ENCODE measurements at places on chromosomes 5 and 9.

GRCh38 chr9:72424131-72424530 is 59.1 kb upstream of the ZFAND5 start:
- no peak for DNase-seq

GRCh38 chr9:109013679-109014607 is 644 bp upstream of the CTNNAL1 start:
- no peak for DNase-seq

DNA sequence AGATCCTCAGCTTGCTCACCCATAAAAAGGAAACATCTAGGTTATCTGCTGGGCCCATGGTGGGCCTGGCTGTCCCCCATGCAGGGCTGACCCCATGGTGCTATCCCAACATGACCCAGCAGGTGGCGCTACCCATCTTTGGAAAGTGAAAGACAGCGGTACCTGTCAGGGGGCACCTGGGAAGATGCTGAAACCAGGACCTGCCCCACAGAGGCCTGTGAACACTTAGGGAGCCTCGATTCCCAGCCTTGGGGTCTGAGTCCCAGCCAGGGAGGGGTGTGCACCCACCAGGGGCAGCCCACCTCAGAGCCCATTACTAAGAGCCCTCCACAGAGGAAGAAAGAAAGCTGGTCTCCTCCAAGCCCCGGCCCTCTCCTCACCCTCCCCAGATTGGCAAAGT is 46.6 kb upstream of the IPPK start:
- peak; percentile 62 for DNase-seq

DNA sequence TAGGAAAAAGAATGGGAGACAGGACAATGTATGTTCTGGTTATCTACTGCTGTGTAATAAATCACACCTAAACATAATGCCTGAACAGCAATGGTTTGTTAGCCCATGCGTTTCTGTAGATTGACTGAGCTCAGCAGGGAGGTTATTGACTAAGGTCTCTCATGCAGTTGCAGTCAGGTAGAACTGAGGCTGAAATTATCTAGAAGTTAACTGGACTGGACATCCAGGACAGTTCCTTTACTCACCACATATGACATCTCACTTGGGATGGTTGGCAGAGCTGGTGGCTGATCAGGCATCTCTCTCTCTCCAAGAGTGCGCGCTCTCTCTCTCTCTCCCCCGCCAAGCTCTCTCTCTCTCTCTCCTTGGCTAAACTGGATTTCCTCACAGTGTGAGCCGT is 8.9 kb upstream of the FOXB2 start:
- DNase-seq = no peak

- DNase-seq = no peak
Observed at GRCh38 chr5:66872736-66873331, 276.6 kb downstream of the MAST4 start.

DNA sequence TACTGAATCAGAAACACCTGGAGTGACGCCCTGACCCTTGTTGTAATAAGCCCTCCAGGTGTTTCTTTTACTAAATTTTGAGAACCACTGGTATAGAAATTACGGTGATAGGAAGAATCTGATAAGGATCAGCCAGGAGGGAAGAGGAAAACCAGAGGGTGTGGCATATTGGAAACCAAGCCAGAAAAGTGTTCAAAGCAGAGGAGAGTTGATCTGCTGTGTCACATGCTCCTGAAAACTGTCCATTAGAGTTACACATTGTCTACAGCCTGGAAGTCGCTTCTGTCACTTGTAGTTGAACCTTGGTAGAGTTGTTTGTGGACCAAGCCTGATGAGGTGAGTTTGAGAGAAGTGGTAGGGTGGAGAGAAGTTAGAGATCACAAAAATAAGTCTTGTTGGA is 497.4 kb downstream of the ENC1 start:
- DNase-seq = no peak

- no peak for DNase-seq
Observed at GRCh38 chr5:45648744-45649143, 47.4 kb downstream of the HCN1 start.

- DNase-seq = no peak
Observed at GRCh38 chr5:125197321-125197720, 450.9 kb upstream of the ZNF608 start.

GRCh38 chr5:124631874-124632550 is 114.4 kb downstream of the ZNF608 start:
- DNase-seq = no peak

DNA sequence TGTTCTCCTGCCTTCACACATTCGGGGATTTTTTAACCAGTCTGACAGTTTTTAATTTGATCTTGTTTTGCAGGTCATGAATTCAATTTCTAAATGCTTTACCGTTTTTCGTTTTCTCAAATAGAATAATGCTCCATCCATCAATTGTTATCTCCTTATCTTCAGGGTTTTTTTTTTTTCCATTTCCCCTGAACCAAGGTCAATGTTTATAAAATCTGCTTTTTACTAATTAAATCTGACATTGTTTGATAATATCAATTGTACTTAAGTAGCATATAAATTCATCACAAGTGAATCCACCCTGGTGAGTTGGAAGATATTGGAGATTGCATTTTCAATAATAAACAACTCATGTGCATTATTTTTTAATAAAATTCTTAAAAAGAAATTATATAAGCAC is 2004.6 kb upstream of the WWC1 start:
- DNase-seq = no peak

DNA sequence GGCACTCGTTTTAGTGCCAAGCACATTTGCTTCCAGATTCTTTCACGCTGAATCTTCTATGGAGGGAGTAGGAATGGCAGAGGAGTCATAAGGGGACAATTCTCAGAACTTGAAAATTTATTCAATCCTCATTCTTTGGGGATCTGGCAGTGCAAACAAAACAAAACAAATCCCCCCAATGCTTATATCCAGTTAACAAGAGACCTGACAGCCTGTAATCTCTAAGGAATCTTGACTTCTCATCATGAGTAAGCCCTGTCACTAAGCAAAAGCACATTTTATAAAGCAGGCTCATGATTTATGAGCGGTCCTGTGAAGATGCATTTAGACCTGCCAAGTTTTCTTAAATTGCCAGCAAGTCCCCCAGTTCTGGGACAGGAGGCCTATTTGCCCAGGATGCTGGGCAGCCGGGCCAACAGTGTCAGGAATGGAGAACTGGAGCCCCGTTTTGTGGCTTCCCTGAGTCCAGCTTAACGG is 513.9 kb downstream of the CTNND2 start:
- DNase-seq = no peak

GRCh38 chr5:180718810-180719453 is 20.9 kb downstream of the OR2Y1 start:
- DNase-seq = peak; percentile 6

DNA sequence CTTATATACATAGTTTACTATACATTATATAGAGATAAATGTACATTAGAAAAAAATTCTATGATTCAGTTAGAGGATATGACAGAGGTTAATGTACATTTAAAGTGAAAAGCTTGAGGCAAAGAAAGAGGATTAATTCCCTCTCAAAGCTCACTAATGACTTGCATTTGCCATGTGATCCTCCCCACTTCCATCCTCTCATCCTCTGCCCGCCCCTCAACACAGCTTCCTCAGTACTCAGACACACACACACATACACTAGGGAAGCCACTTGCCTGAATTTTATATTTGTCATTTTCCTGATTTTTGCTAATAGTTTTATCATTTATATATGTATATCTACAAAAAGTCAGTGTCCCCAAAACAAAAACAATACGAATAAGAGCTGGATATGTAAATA is 764.5 kb downstream of the EFNA5 start:
- DNase-seq = no peak

DNA sequence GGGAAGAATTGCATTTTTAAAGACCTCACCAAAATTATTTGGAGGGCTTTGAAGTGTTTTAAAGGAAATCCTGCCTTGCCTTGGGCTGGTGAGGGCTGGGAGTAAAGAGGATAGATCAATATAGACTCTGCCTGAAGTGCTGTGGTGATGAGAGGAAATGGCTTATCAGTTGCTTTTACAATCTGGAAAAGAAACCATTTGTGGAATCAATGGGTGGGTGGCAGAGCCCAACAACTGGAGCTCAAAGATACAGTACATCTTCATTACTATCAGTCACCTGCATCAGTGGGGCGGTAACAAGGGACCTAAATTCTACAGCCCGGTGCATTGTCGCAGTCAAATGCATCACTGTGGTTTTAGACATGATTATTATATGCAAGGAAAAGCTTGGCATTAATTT is 41.5 kb upstream of the HMHB1 start:
- no peak for DNase-seq

DNA sequence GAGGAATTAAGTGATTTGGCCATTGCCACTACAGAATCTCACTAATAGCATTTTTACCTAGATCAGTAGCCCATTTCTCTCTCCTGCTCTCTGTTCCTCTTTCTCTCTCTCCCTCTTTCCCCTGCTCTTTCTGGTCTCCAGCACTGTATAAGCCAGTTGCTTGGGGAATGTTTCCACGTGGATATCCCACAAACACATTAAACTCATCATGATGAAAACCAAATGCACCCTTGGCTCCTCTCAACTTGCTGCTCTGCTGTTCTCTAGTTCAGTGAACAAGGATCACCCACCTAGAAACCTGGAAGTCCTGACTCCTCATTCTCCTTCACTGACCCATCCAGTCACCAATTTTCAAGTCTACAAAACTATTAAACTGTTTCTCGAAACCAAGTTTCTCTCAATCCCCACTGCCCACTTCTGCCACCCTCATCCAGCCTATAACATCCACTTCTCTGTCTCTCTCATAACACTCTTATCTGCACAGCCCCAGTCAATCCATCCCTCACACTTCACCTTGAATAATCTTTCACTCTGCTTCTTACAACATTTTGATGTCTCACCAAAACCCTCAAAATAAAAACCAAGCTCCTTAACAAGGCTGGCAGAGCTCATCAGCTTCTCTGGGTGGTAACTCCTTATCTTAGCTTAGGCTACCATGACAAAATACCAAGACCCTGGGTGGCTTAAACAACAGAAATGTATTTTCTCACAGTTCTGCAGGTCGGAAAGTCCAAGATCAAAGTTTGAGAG is 79.3 kb downstream of the ARL15 start:
- no peak for DNase-seq

DNA sequence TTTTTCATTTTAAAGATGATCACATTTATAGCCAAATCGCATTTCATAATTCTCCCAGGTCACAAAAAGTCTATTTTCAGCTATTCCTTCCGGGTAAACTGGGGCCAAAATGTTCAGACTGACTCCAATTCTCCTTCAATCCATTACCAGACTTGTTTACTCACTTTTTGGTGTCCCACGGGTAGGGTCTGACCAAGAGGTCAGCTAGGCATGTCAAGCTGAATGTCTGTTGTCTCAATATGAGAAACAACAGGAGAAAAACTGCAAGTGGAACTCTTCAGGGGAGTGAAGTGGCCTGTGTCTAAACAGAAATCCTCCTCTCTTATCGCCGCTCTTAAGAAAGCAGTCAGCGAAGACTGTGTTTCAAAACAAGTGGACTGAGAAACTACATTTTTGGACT is 171.3 kb downstream of the APBA1 start:
- no peak for DNase-seq

GRCh38 chr5:1789834-1790471 is 9.7 kb downstream of the MRPL36 start:
- no peak for DNase-seq

- DNase-seq = no peak
Observed at GRCh38 chr5:96329886-96330529, 103.0 kb downstream of the PCSK1 start.

DNA sequence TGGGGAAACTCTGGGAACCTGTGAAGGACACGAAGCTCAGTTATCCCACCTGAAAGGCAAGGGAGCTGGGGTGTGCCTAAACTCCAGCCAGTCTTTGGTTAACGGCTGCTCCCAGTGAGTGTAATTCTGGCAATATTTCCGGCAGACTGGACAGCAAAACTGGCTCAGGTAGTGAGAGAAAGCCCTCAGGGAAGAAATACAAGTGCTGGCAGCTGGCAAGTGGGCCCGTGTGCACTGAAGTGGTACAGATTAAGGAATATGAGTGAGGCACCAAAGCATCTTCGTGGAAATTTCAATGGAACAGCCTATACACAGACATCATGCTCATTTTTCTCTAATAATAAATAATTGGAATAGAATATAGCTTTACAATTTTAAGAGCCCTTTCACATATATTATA is 56.2 kb downstream of the ABHD17B start:
- no peak for DNase-seq

- no peak for DNase-seq
Observed at GRCh38 chr9:104606152-104606551, 725 bp upstream of the OR13C2 start.

DNA sequence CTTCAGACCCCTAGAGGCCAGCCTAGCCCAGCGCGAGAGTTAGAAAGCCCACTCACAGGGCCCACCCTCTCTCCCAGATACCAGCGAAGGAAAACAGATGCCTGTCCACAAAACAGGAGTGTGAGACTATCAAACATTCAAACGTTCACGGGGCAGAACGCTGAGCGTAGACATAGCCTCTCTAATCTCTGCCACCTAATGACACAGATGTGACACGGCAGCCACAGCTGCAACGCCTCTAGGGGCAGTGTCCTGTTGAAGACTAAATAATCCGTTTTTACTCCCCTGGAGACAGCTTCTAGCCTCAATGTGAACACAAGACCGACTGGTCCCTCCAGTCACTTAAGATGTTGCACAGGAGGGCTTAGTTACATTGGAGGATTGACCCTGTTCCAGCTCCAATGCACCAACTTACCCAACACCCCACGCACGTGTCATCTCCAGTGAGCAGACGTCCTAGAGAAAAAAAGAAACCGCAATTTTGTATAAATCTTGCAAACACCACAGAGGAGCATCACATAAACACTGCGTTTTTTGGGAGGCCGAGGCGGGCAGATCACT is 14.3 kb downstream of the DIPK1B start:
- DNase-seq = no peak

DNA sequence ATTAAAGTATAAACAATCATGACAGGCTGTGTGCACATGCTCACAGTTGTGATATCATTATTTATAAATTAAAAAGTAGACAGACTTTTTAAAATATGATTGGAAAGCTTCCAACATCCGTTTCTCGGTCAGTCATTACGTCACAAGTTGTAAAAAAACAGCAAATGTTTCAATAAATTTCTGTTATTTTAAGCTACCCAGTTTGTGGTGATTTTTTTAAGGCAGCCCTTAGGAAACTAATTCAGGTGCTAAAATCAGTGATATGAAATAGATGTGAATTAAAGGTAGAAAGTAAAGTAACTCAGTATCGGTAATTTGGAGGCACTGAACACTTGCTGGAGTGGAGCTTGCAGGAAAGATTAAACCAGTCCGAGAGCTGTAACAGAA is 1.2 kb downstream of the CCNH start:
- DNase-seq = no peak

- no peak for DNase-seq
Observed at GRCh38 chr5:57277085-57277484, 103.2 kb downstream of the GPBP1 start.

- DNase-seq = no peak
Observed at GRCh38 chr9:133051966-133052539, 9.7 kb upstream of the CEL start.

DNA sequence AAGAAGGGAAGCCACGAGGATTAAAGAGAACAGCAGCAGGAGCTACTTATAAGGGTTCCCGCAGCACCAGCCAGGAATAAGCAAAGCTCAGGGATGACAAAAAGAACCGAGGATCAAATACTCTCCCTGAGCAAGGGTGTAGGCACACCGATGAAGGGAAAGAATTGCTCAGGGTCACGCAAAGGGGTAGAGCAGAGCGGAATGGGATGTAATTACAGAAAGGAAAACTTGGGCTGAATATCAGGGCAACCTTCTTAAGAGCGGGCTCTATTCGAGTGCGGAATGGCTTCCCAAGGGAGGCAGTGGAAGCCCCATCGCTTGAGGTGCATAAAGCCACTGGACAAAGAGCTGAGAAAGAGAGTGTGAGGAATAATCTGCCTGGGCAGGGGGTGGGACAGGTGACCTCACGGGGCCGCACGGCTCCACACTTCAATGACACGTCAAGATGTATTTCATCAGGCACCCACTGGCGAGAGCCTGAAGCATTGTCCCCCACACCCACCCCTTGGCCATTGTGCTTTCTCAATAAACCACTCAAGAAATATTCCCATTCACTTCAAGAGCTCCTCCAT is 162.2 kb downstream of the EBF1 start:
- no peak for DNase-seq

Data from activated CD4-positive, CD25-positive, alpha-beta regulatory T cell (primary cell).